ENCODE measurements at places on chromosomes 5 and 9. TPM values are rescaled to one million over a fixed set of nuclear protein-coding genes. Genes with fewer than 3 reads are reported as not detected.

- no peak for DNase-seq
Observed at GRCh38 chr9:125744616-125745015, 2.6 kb upstream of the PBX3 start.

The VCAN gene
- polyA plus RNA-seq: 0.05 TPM

The AIF1L gene
- polyA plus RNA-seq: not detected

The NXNL2 gene
- not detected for polyA plus RNA-seq

- no peak for DNase-seq
Observed at GRCh38 chr9:4573634-4574389, 83.5 kb downstream of the SLC1A1 start.

DNA sequence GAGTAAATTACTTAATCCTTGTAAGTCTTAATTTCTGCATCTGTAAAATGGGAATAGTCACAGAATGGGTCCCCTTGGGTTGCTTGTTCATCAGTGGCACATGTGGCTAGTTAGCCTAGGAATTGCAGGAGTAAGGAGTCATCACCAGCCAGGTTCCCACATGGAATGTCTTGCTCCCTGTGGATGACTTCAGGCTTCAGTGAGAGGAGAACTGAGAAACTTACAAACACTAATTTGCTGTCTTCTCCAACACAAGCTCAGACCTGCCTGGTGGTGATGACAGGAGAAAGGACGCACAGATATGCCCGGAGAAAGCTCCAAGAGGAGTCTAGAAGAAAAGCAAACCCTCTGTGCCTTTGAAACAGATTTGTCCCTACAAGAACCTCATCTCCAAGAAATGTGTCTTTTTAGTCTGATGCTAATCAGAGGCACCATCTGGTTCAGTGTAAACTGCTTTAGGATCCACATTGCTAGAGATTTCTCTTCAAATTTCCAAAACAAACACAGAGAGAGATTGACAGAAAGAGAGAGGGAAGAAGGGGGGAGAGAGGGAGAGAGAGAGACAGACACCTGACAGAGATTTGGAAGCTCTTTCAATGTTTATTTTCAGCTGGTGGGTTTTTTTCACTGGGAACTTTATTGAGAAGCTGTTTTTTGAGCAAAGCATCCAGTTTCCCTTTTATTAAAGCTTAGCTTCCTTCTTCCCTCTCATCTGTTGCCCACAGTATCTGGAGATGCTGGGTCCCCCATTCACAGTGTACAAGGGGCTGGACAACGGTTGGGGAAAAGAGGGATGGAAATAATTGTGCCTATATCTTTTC is 128.3 kb downstream of the DOCK2 start:
- DNase-seq: no peak

GRCh38 chr9:113934829-113935676 is 58.9 kb downstream of the ZNF618 start:
- no peak for DNase-seq

The NTMT1 gene
- polyA plus RNA-seq: 55.1 TPM

GRCh38 chr9:297104-297972 is 82.7 kb downstream of the DOCK8 start:
- DNase-seq: no peak

GRCh38 chr5:639253-639530 is 27.1 kb downstream of the CEP72 start:
- DNase-seq: no peak

DNA sequence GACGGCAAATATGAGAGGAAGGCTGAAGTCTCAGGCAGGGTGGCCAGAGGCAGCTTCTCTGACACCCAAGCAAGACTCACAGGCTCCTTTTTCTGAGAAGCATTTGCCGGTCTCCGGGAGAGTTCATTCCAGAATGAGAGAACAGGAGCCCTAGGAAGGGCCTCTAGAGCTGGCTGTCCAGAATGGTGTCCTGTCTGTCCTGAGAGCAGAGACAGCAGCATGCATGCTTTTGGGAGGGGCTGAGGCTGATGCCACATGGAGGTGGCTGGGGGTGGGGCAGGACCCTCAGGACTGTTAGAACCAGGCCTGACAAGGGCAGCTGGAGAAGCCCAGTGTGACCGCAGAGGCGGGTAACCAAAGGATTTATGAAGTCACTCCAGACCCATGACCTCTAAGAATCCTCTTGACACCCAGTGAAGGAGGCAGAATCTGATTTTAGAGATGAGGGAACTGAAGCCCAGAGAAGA is 60.0 kb downstream of the SHB start:
- DNase-seq: no peak

- DNase-seq: no peak
Observed at GRCh38 chr5:16417398-16418074, 48.1 kb downstream of the ZNF622 start.

The F2R gene
- 8.9 TPM for polyA plus RNA-seq

The TMEM174 gene
- polyA plus RNA-seq: not detected

DNA sequence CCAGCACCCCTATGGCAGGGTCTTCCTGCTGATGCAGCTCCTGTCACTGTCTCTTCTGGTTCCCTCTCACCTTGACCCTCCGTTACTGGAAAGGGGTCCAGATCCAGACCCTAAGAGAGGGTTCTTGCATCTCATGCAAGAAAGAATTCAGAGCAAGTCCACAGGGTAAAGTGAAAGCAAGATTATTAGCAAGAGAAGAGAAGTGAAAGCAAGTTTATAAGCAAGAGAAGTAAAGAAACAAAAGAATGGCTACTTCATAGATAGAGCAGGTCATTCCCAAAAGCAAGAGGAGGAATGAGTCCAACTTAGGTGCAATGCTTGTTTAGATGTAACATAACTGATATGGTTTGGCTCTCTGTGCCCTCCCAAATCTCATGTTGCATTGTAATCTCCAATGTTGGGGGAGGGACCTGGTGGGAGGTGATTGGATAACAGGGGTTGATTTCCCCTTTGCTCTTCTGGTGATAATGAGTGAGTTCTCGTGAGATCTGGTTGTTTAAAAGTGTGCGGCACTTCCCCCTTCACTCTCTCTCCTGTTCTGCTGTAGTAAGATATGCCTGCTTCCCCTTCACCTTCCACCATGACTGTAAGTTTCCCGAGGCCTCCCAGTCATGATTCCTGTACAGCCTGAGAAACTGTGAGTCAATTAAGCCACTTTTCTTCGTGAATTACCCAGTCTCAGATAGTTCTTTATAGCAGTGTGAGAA is 183.3 kb downstream of the MED10 start:
- no peak for DNase-seq
